CD4-positive, alpha-beta memory T cell (primary cell): ENCODE measurements at places on chromosomes 13 and 19.

DNA sequence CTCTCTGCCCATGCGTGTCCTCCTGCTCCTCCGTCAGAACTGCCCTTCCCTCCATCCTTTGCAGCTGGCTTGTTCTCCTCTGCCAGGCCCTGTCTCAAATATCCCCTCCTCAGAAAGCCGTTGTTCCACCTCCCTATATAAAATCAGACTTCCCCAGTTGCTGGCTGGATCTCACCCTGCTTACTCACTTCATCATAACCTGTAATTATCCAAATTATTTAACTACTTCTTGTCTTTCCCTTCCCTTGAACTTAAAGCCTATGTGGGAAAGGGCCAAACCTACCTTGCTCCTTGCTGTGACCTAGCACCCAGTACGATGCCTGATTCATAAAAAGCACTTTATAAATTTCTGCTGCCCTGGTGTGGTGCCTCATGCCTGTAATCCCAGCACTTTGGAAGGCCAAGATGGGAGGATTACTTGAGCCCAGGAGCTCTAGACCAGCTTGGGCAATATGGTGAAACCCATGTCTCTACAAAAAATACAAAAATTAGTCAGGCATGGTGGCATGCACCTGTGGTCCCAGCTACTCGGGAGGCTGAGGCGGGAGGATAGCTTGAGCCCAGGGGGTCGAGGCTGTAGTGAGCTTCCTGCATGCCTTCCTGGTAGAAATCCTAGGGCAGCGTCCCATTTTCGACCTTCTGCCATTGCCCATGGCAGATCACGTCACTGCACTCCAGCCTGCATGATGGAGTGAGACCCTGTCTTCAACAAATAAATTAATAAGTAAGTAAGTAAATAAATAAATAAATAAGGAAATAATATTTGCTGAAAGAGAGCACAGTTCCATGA, 39.5 kb upstream of the ZNF536 start:
- no peak for DNase-seq

- no peak for DNase-seq
These were observed 9.4 kb downstream of the BCL3 start for GRCh38 chr19:44757735-44758505.

GRCh38 chr13:34816908-34817665, 125.0 kb upstream of the NBEA start:
- DNase-seq = no peak

DNA sequence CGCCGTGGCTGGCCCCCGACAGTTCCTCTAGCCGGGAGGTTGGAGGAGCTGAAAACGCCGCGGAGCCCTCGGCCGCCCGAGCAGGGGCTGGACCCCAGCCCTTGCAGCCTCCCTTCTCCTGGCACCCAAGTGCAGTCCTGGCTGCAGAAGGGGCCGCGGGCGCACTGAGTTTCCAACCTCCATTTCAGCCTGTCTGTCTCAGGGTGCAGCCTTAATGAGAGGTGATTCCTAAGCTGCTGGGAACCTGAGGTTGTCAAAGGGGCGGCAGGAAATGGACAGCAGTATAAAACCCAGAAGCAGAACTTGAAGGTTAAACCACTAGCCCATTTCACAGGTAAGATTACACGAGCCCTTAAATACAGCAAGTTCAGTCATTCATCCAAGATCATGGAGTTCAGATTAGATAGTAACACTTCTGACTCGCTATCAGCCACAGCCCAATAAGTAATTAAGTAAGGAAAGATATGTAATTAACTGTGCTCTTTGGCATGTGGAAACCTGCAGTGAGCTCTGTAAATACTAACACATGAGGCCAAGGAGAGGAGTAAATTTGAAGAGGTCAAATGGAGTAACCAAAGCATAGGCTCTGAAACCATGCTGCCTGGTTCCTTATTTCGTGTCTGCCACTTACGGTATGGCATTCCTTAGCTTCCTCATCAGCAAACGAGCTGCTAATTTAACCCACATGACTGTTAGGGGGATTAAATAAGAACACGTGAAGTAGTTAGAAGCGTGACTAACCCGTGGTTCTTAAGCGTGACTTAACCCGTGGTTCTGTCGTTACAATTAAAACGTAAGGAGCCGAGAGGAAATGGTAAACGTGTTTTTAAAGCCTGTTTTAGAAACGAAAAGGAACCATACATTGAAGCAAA, 686 bp downstream of the SETDB2 start:
- DNase-seq = peak; percentile 46

DNA sequence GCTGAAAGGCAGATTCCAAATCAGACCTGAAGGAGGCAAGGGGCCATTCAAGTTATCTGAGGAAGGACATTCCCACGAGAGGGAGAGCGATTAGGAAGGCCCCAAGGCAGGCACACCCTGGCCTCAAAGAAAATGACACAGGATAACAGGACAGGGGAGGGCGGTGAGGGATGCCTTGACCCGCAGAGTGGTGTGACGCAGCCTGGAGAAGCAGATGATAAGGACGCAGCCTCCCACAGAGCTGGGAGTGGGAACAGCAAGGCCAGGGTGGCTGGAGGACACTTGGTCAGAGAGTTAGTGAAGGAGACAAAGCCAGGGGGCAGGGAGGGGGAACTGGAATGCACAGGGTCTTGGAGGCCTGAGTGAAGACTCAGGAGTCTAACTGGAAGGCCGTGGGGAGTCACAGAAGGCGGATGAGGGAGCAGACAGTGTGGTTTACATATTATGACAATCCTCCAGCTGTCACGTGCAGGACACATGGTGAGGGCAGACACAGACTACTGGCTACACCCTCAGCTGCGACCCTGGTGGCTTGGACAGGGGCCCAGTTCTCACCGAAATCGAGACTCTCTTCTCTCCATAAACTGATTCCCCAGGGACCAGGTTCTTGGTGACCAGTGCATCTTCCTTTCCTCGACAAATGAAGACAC, 5.8 kb upstream of the DYRK1B start:
- no peak for DNase-seq
